HFF-Myc (cell line): ENCODE measurements at places on chromosomes 7 and 10.
A peak's percentile ranks its signal among the peaks of the same experiment; 100 is the strongest.

GRCh38 chr10:79980711-79981110, 31.8 kb upstream of the SFTPD start:
- DNase-seq = no peak

GRCh38 chr7:28621369-28621841, 209.1 kb downstream of the CREB5 start:
- DNase-seq = no peak

DNA sequence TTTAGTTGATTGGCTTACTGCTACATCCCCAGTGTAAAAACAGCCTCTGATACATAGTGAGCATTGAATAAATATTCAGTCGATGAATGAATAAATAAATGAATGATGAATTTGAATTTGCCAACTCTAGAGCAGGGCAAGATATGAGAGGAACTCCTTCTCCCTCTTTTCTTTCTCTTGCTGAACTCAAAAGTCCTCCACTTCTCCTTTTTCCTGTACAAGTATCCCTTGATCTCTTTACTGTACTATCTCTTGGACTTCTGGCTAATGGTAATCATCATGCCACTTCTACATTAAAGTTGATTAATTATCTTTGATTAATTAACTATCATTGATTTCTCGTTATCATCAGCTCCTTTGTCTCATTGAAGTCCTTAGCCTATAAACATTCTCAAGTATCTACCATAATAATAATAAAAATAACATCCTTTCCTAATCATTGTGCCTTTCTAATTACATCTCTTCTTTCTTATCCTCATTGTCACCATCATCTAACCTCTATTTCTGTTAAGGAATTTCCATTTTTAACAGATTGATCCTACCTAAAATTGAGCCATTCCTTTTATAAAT, 10.6 kb downstream of the CPED1 start:
- no peak for DNase-seq

GRCh38 chr10:125843603-125844329, 20.4 kb downstream of the BCCIP start:
- no peak for DNase-seq

- no peak for DNase-seq
Observed at GRCh38 chr10:19493917-19494316, 322.3 kb upstream of the PLXDC2 start.

GRCh38 chr7:46745707-46746090, 824.6 kb upstream of the IGFBP3 start:
- no peak for DNase-seq

DNA sequence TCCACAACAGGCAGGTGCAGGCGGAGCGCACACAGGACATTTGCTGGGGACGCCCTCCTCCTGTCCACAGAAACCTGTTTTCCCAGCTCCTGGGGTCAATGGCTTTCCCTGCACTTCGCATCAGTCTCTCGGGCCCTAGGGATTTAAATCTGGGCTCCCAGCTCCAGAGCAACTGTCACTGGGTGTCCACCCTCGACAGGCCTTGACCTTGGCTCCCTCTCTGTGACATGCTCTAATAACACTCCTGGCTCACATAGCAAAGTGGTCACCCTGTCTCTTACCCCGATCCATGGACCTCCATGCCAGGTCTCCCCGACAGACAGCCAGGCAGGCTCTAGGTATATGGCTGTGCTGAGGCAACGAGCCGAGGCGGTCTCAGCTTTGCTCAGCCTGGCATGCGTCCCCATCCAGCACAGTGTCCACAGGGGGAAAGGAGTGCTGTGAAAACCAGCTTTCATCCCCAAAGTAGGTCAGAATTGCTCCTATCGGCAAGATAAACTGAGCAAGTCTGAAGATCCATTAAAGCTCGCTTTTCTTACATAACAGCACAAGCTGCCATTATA, 195.6 kb downstream of the TNS3 start:
- DNase-seq = no peak

DNA sequence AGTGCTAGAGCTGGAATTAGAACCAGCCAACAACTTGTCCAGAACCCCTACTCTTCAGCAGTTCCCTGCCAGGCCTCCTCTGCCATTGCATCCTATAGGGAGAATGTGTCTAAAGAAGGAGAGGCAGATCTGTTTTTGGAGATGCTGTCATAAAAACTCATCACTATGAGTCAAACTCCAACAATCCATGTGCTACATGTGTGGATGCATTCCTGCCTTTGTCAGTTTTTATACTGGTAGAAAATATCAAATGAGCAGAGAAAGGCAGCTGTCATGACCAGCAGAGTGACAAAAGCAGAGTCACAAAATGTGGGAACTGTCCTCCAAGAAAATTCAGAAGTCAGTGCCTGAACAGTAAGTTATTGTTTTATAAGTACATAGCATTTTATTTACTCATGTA, 93.0 kb downstream of the ABLIM1 start:
- no peak for DNase-seq

GRCh38 chr7:23294549-23295400, 4.4 kb upstream of the MALSU1 start:
- DNase-seq = no peak

GRCh38 chr10:132546567-132547420, 9.2 kb downstream of the INPP5A start:
- no peak for DNase-seq

- DNase-seq = no peak
Observed at GRCh38 chr7:135704698-135705097, 23.3 kb downstream of the SLC13A4 start.

GRCh38 chr10:112899391-112900065, 50.5 kb upstream of the TCF7L2 start:
- DNase-seq = no peak

- no peak for DNase-seq
Observed at GRCh38 chr10:132893090-132893489, 49.3 kb downstream of the CFAP46 start.

- DNase-seq = no peak
Observed at GRCh38 chr7:128906766-128907559, 3.5 kb downstream of the KCP start.

- DNase-seq = peak; percentile 33
Observed at GRCh38 chr7:126689037-126689436, 563.7 kb downstream of the GRM8 start.

GRCh38 chr10:122949296-122949695, 4.7 kb downstream of the C10orf88 start:
- DNase-seq = no peak

DNA sequence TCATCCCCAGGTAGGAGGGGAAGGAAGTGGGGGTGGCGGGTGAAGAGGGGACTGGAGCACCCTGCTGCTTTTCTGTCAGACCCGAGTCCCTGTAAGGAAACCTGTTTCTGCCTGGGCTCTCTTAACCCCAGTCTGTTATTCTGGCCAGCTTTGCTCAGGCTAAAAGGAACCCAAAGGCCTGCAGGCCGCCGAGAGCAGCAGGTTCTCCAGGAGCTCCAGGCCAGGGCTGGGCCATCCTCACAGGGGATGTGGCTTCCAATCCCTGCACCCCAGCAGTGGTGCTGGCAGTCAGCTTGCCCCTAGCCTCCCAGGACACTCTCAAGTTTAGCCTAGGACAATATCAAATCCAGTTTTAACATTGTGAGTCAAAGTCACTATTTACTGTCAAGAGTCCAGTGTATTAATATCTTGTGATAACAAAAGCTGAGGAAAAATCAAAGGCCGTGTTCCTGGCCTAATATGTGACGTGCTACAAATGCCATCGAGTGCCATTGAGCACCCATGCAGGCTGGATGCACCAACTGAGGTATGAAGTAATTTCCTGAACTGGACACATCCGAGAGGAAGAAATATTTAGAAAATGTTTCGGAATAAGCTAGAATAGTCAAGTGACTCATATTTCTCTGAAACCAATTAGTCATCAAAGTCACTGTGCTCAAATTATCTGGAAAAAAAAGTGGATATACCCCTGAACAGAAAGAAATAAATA, 7.0 kb downstream of the PKD1L1 start:
- peak; percentile 43 for DNase-seq

DNA sequence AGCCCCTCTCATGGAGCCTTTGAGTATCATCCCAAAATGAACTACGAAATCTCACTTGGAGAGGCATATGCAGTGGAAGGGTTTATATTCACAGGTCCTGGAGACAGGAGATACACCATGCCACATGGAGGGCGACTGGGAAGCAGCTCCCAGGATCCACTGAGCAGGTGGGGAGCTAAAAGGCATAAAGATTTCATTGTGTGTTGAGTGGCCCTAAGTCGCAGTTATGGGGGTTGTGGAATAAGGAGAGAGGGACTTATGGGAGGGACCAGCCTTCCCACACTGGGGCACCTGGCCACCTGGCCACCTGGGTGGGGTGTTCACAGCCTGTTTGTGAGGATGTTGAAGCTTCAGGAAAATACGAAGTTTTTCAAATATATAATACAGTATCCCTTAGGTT, 37.0 kb upstream of the CHST3 start:
- DNase-seq = no peak

DNA sequence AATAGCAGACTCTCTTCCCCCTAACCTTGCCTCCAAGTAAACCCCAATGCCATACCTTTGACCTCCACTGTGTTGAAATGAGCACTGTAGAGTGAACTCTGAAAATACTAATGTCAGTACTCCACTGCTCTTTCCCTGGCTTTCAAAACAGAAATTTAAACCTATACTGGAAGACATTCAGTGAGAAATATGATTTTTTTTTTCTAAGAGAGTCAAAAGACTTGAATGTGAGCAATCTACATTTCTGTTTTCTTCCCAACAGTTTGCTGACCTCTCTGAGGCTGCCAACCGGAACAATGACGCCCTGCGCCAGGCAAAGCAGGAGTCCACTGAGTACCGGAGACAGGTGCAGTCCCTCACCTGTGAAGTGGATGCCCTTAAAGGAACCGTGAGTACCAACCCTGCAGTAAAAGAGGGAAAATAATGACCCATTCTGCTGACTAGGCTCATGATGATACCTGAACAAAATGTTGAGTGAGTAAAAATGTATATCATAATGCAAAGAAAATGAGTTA, 6.4 kb downstream of the VIM start:
- DNase-seq = no peak

- DNase-seq = no peak
Observed at GRCh38 chr10:132924046-132924952, 18.1 kb downstream of the CFAP46 start.

GRCh38 chr10:95324436-95325268, 33.8 kb upstream of the PDLIM1 start:
- DNase-seq = no peak

GRCh38 chr7:43590862-43591557, 8.1 kb downstream of the STK17A start:
- DNase-seq = no peak

GRCh38 chr7:143129051-143129450, 2.8 kb upstream of the PIP start:
- DNase-seq = no peak
